Mesangial cell (primary cell): ENCODE measurements at places on chromosomes 1 and 21. TPM values are rescaled to one million over a fixed set of nuclear protein-coding genes. Genes with fewer than 3 reads are reported as not detected.

Gene BCAN
- not detected in 2 replicates for total RNA-seq

Gene LENEP
- 0.89 TPM in 1 of 2 replicates, not detected in the other for total RNA-seq

Gene TTC34
- total RNA-seq, result 0.16 and 0.38 TPM in 2 replicates

Gene CGN
- 2.0 and 5.2 TPM in 2 replicates for total RNA-seq

Gene TSPEAR
- total RNA-seq, result not detected in 2 replicates

Gene CAMSAP2
- total RNA-seq, result 10.9 and 14.7 TPM in 2 replicates

Gene LCE2A
- total RNA-seq, result not detected in 2 replicates

Gene SLC9C2
- not detected in 2 replicates for total RNA-seq

Gene RCSD1
- 0.13 TPM in 1 of 2 replicates, not detected in the other for total RNA-seq
